ENCODE measurements at places on chromosomes 2 and 18.
A peak's percentile ranks its signal among the peaks of the same experiment; 100 is the strongest.

GRCh38 chr2:177489719-177490301, 97.2 kb downstream of the AGPS start:
- DNase-seq, result peak; percentile 9

GRCh38 chr2:212237350-212238095, 301.1 kb downstream of the ERBB4 start:
- DNase-seq, result no peak

- no peak for DNase-seq
Observed at GRCh38 chr2:18976168-18976961, 382.1 kb downstream of the OSR1 start.

DNA sequence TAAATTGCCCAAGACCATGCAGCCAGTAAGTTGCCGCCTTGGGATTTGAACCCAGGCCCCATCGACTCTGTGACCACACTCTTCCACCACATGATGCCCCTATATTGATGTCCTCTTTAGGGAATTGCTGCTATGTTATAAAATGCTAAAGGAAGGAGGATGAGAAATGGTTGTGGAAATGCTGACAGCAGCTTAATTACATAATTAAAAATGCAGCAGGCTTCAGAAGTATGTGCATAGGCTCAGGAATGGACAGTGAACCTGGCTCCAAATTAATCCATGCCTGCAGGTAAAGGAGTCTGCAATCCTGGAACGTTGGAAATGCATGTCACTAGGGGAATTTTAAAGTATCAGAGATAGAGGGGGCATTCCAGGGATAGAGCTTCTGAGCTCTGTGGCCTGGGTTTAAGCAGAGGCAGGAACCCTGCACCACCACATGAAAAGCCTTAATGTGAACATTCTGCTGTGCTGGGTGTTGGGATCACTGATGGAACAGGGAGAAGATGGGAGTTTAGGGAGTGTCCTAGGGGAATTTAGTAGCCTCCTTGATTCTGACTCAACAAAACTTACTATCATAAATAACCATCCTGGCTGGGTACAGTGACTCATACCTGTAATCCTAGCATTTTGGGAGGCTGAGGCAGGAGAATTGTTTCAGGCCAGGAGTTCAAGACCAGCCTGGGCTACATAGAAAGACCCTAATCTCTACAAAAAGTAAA, 76.1 kb upstream of the CCDC85A start:
- DNase-seq, result no peak

GRCh38 chr2:74373985-74374384, 6.1 kb downstream of the DCTN1 start:
- DNase-seq, result no peak

DNA sequence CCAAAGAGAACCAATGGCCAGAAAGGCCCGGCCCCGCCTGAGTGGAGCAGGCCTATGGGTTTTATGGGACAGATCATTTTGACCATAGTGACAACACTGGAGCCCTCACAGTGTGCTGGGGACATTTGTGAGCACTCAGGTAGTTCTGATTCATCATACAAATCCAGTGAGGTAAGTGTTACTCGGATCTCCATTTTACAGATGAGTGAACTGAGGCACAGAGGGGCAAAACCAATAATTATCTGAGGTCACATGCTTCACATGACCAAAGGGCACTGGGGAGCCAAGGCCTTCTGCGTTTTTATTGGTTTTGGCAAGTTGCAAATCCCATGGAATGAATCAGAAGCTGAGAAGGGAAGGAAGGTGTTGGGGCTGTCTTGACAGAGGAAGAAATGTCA, 111.5 kb upstream of the MGAT5 start:
- no peak for DNase-seq

GRCh38 chr2:187187519-187187918, 260.5 kb downstream of the CALCRL start:
- DNase-seq, result no peak

GRCh38 chr2:224222291-224222690, 179.6 kb downstream of the FAM124B start:
- no peak for DNase-seq

DNA sequence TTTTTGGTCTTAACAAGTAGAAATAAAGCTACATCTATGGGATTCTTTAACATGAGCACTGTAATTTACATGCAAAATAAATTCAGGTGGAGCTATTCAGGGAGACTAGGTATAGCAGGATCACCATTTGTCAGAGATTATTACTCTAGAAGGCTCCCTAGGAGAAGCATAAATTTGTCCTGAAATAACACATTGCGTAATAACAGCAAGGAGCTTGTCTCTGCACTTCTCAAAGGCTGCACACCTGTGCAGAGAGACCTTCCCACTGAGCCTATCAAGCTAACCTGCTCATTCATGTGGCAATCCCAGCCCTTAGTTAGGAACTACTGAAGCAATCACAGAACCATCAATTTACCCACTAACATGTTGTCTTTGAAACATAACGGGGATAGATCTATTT, 437.4 kb upstream of the MC4R start:
- DNase-seq, result no peak

GRCh38 chr2:13768274-13768673, 864.2 kb upstream of the LRATD1 start:
- no peak for DNase-seq

DNA sequence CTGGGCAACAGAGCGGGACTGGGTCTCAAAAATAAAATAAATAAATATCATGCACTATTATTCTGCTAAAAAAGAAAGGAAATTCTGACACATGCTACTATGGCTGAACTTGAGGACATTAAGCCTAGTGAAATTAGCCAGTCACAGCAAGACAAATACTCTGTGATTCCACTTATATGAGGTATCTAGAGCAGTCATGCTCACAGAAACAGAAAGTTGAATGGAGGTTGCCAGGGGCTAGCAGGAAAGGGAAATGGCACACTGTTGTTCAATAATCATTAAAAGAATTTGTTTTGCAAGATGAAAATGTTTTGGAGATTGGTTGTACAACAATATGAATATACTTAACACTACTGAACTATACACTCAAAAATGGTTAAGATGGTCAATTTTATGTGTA, 60.8 kb downstream of the NCKAP1 start:
- DNase-seq, result no peak

- no peak for DNase-seq
Observed at GRCh38 chr18:4144201-4144600, 310.9 kb downstream of the DLGAP1 start.

- no peak for DNase-seq
Observed at GRCh38 chr2:8310557-8311455, 371.1 kb upstream of the ID2 start.

- no peak for DNase-seq
Observed at GRCh38 chr2:102660574-102660973, 41.2 kb downstream of the SLC9A2 start.

DNA sequence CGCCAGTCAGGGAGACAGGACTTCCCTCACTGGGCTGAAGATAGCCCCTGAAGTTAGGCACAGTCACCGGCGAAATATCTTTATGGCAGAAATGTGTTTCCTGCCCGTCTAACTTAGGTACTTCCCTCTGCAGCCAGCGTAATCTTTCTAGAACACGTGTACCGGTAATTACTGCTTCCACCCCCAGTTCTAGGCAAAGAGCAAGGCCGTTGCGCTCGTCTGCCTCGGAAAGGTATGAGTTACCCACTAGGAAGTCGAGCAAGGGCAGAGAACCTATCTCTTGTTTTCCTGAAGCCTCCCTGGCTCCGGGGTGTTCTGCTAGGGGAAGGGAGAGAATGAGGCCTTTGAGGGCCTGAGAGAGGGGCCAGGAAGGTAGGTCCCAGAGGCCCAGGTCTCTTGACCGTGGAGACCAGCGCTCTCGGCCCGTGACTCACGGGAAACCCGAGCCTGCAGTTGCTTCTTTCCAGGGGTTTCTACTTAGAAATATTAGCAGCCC, 70.0 kb downstream of the TWSG1 start:
- no peak for DNase-seq

GRCh38 chr18:75198036-75198435, 10.9 kb downstream of the PTGR3 start:
- no peak for DNase-seq

DNA sequence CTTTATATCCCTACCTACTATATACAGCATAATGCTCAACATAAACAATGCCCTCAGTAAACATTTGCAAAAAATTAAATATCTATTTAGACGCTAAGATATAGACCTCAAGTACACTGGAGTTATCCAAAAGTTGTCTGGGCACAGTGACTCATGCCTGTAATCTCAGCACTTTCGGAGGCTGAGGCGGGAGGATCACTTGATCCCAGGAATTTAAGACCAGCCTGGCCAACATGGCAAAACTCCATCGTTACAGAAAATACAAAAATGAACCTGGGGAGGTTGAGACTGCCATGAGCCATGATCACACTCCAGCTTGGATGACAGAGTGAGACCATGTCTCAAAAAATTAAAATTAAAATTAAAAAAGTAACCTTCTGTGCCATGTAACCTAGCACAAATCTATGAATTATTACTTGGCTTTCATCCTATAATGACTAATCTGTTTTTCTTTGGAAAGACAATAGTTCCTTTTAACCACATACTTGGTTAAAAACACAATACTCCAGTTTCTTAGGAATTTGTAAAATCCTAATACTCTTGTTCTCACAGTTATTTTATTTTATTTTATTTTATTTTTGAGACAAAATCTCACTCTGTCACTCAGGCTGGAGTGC, 6.7 kb upstream of the TNFAIP6 start:
- no peak for DNase-seq

- DNase-seq, result no peak
Observed at GRCh38 chr2:134778372-134778771, 59.6 kb upstream of the TMEM163 start.

- no peak for DNase-seq
Observed at GRCh38 chr2:152571048-152571766, 146.1 kb downstream of the PRPF40A start.

GRCh38 chr18:12599966-12600365, 57.9 kb downstream of the SPIRE1 start:
- no peak for DNase-seq

DNA sequence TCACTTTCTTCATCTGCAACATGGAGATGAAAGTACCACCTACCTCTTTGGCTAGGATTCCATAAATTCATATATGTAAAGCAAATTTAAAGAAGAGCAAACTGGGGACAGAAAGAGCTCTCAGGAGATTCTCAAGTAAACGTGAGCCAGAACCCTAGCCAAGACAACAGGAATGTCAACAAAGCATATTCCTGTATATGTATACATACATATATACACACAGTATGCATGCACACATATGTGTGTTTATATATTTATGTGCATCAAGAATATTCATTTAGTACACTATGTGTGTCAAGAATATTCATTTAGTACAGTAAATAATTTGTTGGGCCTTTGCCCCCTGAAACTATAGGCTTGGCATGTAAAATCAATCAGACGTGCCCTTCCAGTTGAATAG, 574.4 kb upstream of the KLHL29 start:
- no peak for DNase-seq

GRCh38 chr18:74651327-74652128, 53.9 kb downstream of the ZNF407 start:
- no peak for DNase-seq

GRCh38 chr18:58787536-58788149, 77.0 kb upstream of the ZNF532 start:
- peak; percentile 45 for DNase-seq

- DNase-seq, result no peak
Observed at GRCh38 chr2:24731923-24732322, 61.3 kb downstream of the PTRHD1 start.

- no peak for DNase-seq
Observed at GRCh38 chr2:15974565-15975260, 34.4 kb downstream of the MYCN start.

DNA sequence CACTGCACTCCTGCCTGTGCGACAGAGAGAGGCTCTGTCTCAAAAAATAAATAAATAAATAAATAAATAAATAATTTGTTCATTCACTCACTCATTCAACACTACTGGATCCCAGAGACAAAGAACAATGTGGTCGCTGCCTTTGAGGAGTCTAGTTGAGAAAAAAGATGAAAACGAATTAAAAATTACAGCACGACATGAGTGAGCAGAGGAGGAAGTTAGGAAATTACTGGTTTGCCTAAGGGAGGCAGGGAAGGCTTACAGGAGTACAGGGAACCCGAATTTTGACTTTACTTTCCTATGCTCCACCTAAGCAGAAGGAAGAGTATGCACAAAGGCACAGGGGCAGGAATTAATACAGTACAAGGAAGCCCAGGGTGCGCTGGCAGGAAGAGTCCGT, 4.2 kb upstream of the KCMF1 start:
- no peak for DNase-seq

DNA sequence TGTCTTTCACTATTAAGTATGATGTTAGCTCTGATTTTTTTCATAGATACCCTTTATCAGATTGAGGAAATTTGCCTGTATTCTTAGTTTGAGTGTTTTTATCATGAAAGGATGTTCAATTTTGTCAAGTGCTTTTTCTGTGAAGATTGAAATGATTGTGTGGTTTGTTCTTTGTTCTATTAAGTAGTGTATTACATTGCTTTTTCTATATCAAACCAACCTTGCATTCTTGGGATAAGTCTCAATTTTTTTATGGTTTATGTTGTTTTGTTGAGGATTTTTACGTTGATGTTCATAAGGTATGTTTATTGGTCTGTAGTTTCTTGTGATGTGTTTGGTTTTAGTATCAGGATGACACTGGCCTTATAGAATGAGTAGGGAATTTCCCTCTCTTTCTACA, 19.1 kb downstream of the PDK1 start:
- DNase-seq, result no peak
